ENCODE measurements at places on chromosomes 5 and 9. TPM values are rescaled to one million over a fixed set of nuclear protein-coding genes. Genes with fewer than 3 reads are reported as not detected.

The PRSS3 gene
- total RNA-seq: not detected

The FBP2 gene
- not detected for total RNA-seq

The ZNF879 gene
- 3.2 TPM for total RNA-seq

The TSTD2 gene
- total RNA-seq: 15.0 TPM

GRCh38 chr9:100317706-100318105 is 35.0 kb downstream of the TEX10 start:
- DNase-seq: no peak

- DNase-seq: no peak
Observed at GRCh38 chr9:123863164-123863855, 66.6 kb downstream of the DENND1A start.

DNA sequence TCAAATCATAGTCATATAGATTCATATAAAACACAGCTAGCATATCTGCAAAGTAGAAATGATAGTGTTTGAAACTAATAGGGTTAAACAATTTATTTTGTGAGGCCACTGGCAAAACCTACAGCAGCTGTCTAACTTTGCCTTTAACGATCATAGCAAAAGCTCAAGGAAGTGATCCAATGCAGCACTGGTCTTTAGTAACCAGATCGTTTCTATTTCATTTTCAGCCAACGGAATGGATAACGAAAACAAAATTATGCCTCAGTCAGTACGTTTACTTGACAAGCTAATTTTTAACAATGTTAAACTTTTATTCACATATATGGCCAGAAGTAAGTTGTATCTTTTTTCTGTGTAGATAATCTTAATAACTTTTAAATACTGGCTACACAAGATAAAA is 17.7 kb downstream of the MLLT3 start:
- no peak for DNase-seq
